ENCODE measurements at places on chromosomes 4 and X.

DNA sequence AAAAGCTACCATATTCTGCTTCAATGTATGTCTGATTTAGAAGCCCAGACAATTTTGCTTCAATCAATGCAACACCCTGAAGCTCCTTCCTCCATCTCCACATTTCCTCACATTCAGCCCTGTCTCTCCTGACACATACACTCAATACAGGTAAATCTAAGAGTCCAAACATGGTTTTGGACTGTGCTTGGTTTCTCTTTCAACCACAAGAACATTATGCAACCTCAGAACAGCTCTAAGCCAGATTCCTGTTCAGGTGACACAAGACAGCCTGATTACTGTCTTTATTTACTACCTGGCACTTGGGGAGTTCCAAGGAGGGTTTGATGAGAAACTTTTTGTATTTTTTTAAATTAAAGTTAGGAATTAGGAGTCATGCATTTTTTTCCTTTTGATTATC is 307.5 kb upstream of the SLIT2 start:
- no peak for DNase-seq

DNA sequence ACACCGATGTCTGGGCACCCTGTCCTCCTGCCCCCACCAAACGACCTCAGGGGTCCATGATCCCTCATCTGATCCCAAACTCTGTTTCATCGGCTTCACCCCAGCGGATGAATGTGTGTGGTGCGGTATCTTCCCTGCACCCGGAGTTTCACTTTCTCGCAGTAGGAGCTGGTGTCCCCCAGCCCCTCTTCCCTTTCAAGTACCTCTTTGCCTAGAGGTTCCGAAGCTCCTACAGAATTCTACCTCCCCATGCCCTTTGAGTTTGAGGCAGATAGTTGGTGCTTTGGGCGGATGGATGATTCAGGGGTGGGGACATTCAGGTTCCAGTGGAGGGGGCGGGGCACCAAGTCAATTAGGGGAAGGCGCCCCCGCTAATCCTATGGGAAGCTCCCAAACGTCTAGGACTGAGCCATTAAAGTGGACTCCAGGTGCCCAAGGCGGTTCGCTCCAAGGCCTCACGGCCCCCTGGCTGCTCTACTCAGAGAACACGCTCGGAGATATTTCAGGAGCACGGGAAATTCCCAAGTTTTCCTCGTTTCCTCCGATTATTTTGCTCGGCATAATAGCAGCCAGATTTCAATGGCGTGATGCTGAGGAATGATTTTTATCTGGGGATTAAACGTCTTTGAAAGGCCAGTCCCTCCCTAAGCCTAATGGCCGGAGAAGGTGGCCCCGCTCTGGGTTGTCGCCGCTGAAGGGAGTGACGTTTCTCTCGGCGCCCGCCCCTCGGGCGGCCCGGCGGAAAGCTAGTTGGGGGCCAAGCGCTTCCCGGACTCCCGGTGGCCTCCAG is 1.3 kb downstream of the MSX1 start:
- DNase-seq, result no peak

DNA sequence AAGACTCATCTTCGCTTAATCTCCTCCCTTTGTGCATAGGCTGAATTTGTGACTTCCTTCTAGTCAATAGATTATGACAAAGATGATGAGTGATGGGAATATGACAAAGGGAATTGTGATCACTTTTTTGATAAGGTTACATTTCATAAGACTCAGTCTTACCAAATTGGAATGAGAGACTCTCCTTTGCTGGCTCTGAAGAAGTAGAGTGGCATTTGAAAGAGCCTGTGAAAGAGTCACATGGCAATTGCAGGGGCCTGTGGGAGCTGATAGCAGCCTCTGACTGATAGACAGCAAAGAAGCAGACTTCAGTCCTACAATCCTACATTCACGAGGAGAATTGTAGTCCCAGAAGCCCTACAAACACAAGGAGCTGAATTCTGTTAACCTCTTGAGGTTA is 44.9 kb upstream of the ADAMTS3 start:
- no peak for DNase-seq

GRCh38 chr4:77172336-77172735 is 15.3 kb downstream of the CCNG2 start:
- no peak for DNase-seq

DNA sequence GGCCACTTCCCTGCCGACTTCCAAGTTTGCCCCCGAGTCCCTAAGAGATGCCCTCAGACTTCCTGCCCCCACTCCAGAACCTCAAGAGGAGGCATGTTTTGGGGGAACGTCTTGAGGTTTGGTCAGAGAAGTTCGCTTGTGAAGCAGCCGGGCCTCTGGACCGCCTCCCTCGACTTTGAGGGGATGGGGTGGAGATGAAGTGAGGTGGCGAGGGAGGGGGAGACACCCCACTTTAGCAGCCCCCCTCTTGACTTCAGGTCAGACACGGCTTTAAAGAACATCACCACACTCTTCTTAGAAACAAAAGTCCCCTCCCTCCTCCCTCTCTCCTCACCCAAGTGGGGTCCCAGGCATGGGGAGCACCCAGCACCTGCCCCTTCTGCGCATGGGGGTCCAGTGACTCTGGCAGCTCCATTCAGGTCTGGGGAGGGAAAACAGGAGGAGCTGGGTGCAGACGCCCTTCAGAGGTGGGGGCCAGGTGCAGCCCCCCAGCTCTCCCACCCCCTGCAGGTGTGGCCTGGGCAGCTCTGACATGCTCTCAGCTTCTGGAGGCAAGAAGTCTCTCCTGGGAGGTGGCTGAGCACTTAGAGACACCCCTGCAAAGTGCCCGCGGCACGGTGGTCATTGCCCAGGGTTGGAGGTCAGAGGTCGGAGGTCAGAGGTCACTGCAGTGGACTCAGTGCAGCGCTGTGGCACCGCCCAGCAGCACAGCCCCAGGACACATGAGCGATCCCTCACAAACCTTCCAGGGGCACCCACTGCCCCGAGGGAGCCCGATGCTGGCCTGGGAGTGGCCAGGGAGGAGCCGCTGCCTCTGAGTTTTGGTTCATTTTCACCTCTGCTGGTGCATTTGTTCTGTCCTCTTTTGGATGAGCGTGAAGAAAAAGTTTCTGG is 108.8 kb downstream of the CPZ start:
- no peak for DNase-seq

DNA sequence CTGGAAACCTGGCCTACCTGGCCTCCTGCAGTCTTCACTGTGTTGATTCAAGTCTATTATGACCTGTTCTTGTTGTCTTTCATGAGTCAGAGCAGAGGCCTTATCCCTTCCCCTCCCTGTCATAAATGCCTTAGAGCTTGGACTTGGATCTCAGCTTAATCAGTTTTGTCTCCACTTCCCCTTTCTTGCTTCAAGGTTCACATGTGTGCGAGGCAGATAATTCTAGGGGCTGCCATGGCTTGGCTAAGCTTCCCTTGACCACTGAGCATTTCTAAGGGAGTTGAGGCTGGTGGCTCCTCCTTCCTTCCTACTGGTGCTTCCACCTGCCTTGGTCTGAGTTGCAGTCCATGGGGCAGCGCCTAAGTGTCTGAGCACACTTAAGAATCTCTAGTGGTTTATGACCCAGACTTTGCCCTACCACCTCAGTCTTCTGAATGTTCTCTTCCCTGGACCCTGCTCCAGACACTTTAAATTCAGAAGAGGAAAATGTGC is 1.7 kb upstream of the HEPH start:
- DNase-seq, result no peak

DNA sequence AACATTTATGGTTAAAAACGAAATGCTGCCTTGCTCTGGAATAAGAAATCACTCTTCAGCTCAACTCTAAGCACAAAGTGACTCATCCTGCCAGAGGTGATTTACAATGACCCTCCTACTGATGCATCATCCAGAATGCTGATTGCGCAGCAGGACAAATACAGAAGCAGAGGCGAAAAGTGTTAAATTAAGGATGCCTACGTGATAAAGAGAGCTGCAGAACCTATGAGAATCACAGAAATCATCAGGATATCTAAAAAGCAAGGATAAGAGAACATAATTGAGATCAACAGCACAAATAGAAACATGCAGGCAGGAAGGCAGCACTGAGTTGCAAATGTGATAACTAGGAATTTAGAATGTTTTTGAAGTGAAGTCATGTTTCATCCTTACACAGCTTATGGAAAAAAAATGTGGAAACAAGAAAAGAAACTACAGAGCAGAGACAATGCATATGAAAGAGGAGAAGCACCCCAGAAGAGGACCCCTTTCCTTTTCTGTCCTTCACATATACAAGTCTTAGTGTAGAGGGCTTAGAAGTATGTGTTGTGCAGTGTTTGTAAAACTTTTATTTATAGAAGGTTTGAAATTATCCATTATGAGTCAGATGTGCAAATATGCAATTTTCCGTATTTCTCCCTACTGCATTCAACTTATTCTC is 188.4 kb downstream of the SLC7A11 start:
- DNase-seq, result no peak

DNA sequence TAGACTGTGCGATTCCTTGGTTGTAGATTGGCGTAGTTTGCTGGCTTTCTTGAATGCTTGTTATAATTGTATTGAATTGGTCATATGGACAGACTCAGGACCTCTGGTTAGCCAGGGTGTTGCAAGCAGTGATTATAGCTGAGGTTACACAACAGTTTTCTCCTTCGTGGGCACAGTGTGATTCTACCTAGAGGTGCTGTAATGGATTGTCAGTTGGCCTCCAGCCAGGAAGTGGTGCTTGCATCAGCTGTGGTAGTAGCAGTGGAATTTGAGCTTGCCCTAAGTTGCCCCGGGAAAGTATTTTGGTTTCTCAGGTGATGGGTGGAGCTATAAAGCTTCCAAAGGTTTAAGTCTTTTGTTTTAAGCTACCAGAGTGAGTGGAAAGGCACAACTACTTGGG is 23.1 kb upstream of the GABRG1 start:
- no peak for DNase-seq

- peak; percentile 75 for DNase-seq
Measured at GRCh38 chr4:44629280-44629866, 22.1 kb downstream of the YIPF7 start.

- DNase-seq, result no peak
Measured at GRCh38 chr4:67122029-67122428, 423.3 kb downstream of the CENPC start.

- DNase-seq, result no peak
Measured at GRCh38 chrX:23332888-23333821, 1.5 kb upstream of the PTCHD1 start.

- DNase-seq, result no peak
Measured at GRCh38 chr4:147479786-147480185, 1.1 kb upstream of the EDNRA start.

DNA sequence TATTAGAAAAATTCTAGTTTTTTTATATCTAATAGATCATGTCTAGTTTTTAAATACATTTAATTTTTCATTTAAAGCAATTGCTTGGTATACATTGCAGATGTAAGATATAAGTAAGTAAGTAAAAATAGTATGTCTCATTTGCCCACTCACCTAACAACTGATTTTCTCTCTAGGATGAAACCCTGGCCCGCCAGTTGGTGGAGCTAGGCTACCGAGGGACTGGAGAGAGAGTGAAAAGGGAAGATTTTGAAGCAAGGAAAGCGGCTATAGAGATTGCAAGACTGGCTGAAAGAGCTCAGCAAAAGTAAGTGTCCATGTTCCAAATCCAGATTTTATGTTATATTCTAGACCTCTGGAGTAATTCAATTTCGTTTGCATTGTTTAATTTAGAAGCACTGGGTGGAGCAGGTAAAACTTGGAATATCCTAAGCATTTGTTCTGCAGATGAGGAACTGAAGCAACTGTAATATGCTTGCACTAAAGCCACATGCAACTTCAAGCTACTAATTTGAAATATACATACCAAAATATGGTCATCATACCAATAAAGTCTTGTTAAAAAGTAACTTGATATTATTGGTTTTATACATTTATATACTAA is 27.1 kb downstream of the CFAP299 start:
- DNase-seq, result peak; percentile 41

GRCh38 chr4:40763228-40763716 is 13.5 kb downstream of the NSUN7 start:
- DNase-seq, result peak; percentile 92

DNA sequence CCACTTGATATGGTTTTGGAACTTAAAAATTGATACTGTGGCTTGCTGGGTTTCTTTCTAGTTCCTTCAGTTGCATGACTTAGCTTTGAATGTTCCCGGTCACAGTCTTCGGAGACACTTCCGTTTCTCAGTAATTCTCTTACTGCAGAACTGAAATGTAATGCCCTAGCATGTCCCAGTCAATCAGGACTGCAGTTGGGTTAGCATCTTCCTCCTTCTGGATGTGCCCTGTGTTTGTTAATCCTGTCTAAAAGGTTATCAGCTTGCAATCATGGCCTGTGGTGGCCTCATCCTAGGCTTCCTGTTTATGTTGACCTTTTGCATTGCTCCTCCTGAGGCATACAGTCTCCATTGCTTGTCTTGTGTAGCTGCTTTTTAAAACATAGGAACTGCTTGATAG is 275.9 kb downstream of the ARHGAP10 start:
- no peak for DNase-seq

DNA sequence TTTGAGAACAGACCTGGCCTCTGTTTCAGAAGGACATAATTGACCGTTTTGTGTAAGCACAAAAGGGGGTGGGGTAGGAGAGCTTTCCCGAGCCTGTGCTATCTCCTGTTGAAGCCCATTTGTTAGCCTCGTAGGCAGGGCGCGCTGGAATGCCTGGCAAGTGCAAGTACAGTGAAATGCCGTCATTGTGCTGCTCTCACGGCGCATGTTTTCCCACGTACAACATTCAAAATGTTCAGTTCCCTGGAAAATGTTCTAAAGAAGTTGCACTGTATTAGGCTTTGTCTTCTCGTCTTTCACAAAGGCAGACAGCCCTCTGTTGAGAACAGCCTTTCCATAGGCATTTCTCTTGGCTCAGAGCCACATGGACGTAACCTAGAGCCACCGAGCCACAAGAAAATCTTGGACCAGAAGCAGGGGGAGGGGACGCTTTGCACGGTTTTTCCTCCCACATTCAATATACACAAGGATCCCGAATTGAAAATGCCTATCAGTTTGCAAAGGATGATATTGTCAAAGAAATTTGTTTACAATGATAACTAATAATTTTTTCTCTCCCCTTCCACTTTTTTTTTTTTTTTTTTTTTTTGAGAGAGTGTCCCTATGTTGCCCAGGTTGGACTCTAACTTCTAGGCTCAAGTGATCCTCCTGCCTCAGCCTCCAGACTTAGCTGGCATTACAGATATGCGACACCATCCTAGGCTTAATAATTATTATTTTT is 54.6 kb upstream of the RAPGEF2 start:
- DNase-seq, result no peak

DNA sequence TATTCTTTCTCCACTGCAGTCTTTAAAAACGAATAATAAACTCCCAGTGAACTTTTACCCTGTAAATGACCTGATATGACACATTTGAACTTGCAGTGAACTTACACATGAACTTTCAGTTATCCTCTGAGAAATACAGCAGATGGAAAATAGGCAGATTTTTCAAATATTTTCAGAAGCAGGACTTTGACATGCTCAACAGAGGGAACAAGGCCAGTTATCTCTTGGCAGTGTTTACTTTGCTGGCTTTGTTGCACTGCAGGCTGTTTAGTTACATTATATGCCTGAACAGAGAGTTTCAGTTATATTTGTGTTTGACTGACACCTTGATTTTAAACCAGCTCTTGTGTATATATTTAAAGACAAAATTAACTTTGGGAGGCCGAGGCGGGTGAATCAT is 47.6 kb upstream of the FGG start:
- DNase-seq, result no peak

GRCh38 chr4:137531986-137532868 is at the start of gene PCDH18:
Gene PCDH18 (minus strand): TSS chr4:137532494. CDS start chr4:137532088, 406 bp downstream.
- DNase-seq, result peak; percentile 18

- no peak for DNase-seq
Measured at GRCh38 chr4:114606245-114606644, 7.6 kb downstream of the UGT8 start.
